ENCODE measurements at places on chromosomes 1 and 21.

DNA sequence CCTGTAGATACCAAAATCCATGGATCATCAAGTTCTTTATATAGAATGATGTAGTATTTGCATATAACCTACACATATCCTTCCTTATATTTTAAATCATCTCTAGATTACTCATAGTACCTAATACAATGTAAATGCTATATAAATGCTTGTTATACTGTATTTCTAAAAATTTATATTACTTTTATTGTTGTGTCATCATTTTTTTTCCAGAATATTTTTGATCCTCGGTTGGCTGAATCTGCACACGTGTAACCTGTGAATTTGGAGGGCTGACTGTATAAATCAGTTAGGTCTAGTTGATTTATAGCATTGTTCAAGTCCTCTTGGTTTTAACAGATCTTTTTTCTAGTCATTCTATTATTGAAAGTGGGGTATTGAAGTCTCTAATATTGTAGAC lies 23.3 kb downstream of the OBSCN start:
- H3K4me3 ChIP-seq, result no peak overlapping the region
- no peak overlapping the region for H3K27ac ChIP-seq
- no peak for DNase-seq
- H3K4me1 ChIP-seq, result no peaks in the 10 kb centered on the region
- no peaks in the 10 kb centered on the region for H3K27me3 ChIP-seq
- peaks cover 57% of the 10 kb centered on the region for H3K36me3 ChIP-seq

DNA sequence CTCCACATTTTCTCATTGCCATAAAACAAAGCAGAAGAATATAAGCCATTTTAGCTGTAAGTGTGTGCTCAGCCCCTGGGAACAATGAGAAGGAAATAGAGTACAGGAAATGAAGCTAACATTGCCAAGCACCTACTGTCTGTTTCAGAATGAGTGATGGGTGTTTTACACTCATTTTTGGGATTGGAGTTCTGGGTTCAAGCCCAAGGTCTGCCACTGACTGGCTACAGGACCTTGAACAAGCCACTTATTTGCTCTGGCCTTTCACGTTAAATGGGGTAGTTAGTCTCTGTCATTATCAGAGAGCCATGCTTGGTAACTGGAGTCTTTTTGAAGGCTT lies 80.7 kb upstream of the KAZN start:
- H3K27ac ChIP-seq, result peak overlapping the region; percentile 31
- H3K36me3 ChIP-seq, result no peaks in the 10 kb centered on the region
- no peak overlapping the region for H3K4me3 ChIP-seq
- H3K4me1 ChIP-seq, result peaks cover 8% of the 10 kb centered on the region
- DNase-seq, result peak; percentile 6

DNA sequence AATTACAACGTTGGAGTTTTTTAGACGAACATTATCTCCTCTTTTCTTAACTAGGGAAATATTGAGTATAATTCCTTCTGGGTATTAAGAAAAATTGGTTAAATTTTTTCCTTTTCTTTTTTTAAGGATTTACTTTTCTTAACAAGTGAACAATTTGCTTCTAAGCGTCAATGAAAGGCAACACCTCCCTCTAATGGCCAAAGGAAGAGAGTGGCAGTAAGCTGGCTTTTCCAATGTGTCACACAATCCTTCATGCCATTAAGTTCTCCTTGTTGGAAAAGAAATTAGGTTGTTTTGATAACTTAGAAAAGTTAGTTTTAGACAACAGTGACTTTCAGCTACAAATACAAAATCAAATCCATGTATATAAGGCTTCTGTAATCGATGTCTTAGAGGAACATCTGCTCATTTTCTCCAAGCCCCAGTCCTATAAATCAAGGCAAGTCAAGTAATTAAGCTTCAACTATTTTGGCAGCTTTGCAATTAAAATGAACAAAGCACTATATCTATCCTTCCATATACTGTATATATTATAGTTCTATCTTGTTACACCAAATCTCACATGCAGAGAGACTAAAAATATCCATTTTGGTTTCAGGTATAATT lies 62.8 kb downstream of the EDEM3 start:
- peaks cover 6% of the 10 kb centered on the region for H3K36me3 ChIP-seq
- H3K27ac ChIP-seq, result no peak overlapping the region
- H3K4me1 ChIP-seq, result peaks cover 4% of the 10 kb centered on the region
- no peaks in the 10 kb centered on the region for H3K27me3 ChIP-seq
- no peak for DNase-seq
- no peak overlapping the region for H3K4me3 ChIP-seq

DNA sequence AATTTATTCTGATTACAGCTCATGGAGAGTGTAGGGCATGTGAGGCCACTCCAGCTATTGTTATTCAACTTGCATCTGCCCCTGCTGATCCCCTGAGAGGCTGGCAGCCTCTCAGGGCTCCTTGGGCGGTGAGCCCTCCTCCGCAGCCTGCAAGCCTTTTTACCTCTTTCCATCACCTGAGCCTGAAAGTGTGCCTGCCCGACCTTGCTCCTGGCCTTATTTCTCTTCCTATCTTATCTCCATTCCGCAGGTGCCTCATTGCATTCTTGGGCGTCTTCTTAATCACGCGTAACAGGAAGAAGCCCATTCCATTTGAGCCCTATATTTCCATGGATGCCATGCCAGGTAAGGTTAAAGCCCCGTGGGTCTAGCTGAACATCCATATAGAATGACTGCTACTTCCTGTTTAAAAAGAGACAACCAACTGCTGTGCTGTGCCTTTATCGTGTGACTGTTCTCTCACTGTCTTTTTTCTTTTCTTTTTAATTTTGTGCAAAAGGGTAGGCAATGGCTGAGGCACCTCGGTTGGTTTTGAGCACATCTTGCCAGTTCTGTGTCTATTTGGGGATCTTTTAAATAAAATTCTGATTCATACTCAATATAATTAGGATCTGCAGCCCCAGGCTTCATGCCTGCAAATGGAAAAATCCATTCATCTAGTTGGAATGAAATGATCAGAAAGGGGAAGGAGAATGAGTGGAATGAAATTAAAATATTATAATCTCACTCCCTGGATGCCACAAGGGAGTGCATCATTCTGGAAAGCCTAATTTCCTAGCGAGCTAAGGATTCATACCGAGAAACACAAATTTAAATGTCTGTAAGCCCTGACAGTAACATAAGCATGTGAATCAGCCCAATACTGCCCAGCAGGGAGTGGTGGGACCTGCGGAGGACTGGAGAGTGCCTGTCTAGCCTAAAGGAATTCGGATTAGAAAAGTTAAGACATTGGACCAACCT lies 38.6 kb upstream of the RCAN3 start:
- H3K4me1 ChIP-seq, result peaks cover 36% of the 10 kb centered on the region
- H3K4me3 ChIP-seq, result no peak overlapping the region
- peak overlapping the region; percentile 81 for H3K27ac ChIP-seq

DNA sequence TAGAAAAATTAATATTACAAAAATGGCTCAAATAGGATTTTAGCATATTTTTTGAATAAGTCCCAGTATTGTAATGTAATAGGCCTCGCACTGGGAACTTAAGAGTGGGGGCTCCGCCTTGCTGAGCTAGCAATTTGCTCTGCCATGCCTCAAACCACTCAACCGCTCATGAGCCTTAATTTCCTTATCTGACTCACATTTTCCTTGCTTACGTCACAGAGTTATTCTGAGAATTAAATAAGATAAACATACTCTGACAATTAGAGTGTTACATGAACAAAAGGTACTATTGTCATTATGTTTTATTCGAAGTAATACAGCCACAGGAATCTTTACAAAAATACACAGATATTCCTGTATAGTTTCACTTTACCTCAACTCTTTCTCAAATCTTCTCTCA lies 108.1 kb downstream of the SLC44A5 start:
- no peak overlapping the region for H3K4me3 ChIP-seq
- no peaks in the 10 kb centered on the region for H3K4me1 ChIP-seq
- peaks cover 6% of the 10 kb centered on the region for H3K27me3 ChIP-seq
- no peak overlapping the region for H3K27ac ChIP-seq

DNA sequence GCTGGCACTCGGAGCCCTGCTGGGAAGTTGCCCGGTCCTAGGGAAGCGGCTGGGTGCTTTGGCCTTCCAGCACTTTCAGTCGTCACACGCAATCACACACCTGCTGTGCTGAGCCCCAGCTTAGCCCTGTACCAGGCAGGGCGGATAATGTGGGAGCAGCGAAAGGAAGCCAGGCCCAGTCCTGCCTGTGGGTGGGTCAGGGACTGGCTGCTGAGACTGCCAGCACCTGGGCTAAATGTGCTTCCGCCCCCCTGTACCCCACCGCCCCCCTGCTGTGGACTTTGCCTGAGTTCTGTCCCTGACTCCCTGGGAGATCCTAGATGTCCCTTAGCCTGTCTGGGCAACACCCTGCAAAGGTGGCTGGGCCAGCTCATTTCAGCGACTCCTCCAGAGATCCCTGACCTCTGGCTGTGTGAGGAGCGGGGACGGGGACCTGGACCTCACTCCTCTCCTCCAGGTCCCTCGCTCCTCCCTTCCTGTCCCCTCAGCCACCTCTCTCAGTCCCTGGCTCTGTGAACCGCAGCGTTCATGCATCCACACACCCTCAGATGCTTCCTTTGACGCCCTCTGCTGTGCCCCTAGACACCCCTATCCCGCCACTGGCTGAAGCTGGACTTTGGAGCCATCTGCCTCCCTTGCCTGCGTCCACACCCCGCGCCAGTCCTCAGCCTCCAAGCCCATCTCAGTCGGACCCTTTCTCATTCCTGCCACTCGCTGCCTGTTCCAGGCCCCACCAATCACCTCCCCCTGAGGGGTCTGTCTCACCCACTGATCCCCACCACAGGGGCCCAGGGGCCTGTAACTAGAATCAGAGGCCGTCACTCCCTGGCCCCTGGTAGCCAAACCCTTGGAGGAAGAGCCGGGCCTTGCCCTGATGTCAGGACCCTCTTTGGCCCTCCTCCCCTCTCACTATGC lies 1.4 kb downstream of the MMEL1 start:
- peaks cover 28% of the 10 kb centered on the region for H3K27me3 ChIP-seq
- no peak overlapping the region for H3K27ac ChIP-seq

- no peaks in the 10 kb centered on the region for H3K27me3 ChIP-seq
- no peaks in the 10 kb centered on the region for H3K4me1 ChIP-seq
These were observed 289.6 kb upstream of the ST6GALNAC5 start for GRCh38 chr1:76577525-76578185.

- DNase-seq, result no peak
- no peaks in the 10 kb centered on the region for H3K36me3 ChIP-seq
- no peaks in the 10 kb centered on the region for H3K4me1 ChIP-seq
- peaks cover 6% of the 10 kb centered on the region for H3K27me3 ChIP-seq
- no peak overlapping the region for H3K4me3 ChIP-seq
These were observed 1.9 kb downstream of the KLF17 start for GRCh38 chr1:44120398-44120949.

Data from activated naive CD4-positive, alpha-beta T cell treated with anti-CD3 and anti-CD28 coated beads for 36 hours (primary cell).